ENCODE measurements at places on chromosomes 1 and 21.

- no peak for DNase-seq
These were observed 47.6 kb upstream of the ATF3 start for GRCh38 chr1:212560933-212561460.

GRCh38 chr1:225467193-225468020 is 39.6 kb upstream of the LBR start:
- peak; percentile 61 for DNase-seq

DNA sequence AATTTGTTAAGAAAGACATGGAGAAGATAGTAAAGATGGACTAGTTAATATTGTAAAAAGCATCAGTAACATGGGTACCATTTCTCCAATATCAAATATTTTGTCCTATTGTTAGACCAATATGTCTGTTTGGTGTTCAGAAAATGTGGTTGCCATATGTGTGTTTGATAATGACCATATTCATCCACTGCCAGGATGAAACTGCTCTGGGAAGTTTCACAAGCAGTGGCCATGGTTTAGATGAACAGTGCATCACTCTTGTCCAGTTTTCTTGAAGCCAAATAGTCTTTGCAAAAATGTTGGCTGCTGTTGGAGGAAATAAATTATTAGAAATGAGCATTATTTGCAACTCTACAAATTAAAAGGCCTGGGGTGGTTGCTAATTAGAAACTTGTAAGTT is 333.8 kb downstream of the NUF2 start:
- no peak for DNase-seq

DNA sequence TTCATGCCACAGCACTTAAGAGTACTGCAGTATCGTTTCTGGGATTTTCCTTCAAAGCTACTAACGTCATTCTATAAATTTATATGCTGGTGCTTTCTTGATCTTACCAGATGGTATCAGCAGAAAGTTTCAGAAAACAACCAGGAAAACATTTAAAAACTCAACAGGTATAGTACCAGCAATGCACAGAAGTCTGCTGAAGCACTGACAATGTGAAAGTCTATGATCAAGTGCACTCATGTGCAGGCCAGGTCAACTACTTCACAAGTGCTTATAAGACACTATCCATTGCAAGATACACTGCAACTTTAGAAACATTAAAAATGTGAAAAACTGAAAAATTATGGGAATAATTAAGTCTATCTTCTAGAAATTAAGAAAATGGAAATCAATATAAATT is 34.7 kb downstream of the LYST start:
- DNase-seq = no peak

GRCh38 chr1:3831689-3832088 is 25.3 kb downstream of the CEP104 start:
- DNase-seq = no peak

GRCh38 chr1:164605254-164606091 is 46.5 kb downstream of the PBX1 start:
- DNase-seq = no peak

- DNase-seq = no peak
These were observed 19.5 kb downstream of the LUZP1 start for GRCh38 chr1:23149114-23149513.

- DNase-seq = no peak
These were observed 5.2 kb downstream of the RCSD1 start for GRCh38 chr1:167635156-167635648.

DNA sequence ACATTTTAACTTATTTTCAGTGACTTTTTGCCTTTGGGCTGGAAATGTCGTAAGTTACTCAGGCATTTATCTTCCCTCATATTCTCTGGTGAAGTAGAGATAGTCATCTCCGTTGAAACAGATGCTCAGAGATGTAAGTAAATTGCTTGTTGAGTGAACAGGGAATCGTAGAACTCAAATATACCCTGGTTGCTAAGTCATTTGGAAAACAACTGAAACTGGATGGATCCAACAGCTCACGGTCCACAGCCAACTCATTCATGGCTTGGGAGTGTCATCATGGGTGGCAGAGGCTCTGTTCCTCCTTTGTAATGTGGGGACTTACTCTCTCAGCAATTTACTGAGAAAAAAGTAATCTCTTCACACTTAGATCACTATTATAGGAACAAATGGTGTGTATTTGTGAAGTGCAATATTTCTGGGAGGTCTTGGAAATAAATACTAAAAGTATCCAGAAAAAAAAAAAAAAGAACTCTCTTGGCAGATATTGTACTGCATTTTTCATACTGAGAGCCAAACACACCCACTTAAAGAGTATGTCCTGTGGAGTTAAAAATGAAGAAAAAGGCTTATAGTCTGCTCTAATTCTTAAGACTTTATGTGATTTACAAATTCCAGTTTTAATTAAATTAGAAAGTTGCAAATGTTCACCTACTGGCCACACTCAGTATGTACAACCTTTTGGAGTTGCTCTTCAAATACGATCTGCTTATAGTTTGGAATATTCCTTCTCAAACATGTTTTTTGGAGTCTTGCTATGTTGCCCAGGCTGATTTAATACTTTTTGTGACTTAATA is 107.4 kb downstream of the LEPR start:
- DNase-seq = no peak

DNA sequence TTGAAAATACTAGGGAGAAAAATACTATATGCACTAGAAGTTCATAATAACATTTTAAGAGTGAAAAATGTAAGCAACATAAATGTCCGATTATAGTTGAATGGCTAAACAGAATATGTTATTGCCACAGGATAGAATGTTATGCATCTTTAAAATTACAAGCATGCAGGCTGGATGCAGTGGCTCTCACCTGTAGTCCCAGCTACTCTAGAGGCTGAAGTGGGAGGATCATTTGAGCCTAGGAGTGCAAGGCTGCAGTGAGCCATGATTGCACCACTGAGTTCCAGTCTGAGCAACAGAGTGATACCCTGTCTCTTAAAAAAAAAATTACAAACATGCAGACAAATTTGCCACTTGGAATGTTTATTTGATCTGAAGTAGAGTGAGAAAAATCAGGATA is 3.0 kb upstream of the BATF3 start:
- DNase-seq = no peak

- DNase-seq = no peak
These were observed 9.2 kb upstream of the TNNI1 start for GRCh38 chr1:201430776-201431175.

DNA sequence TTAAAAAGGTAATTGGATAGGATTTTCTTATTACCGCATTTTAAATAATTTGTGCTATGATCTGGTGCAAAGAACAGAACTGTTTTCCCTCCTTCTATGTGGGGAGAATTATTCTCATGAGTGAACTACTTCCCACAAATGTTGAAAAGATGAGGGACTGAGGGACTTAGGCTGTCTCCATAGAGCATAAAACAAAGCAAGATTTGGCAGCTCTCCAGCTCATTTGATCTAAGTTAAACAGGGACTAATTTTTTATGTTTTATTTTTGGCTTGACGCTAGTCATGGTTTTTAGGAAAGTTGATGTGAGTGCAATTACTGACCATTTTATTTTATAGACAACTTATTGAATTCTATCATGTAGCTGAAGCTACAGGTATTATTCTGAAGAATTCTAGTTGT is 362.3 kb downstream of the HLX start:
- DNase-seq = no peak

DNA sequence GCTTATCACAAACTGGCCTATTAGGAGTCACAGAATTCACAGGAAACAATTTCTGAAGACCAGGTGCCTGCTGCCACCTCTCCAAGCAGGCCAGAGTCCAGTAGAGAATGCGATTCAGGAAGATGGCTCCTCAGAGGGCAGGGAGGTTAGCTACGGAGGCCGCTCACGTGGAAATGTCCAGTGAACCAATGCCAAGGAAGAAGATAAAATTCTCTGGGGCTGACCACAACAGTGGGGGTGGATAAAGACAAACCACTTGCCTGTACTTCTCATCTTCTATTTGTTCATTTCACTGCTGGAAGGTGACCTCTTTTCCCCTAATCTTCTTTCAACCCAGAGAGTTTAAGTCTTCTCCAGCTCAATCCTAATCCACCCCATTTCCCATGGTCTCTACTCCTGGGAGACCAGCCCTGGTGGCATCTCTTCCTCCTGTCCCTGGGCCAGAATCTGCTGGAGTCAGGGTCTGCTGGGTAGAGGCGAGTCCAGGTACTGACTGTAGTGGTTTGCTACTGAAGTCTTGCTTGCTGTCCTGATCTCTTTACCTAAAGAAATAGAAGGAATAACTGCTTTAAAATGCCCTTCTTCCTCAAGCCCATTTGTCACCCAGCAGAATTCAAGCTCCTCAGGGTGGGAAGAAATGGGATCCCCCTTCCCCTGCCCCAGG is 3.2 kb downstream of the PSRC1 start:
- no peak for DNase-seq

GRCh38 chr21:38088916-38089762 is 167.7 kb upstream of the KCNJ15 start:
- DNase-seq = no peak

- DNase-seq = no peak
These were observed 14.9 kb downstream of the COLGALT2 start for GRCh38 chr1:184022668-184023067.

- DNase-seq = no peak
These were observed 168.6 kb downstream of the HIVEP3 start for GRCh38 chr1:41749991-41750745.

- no peak for DNase-seq
These were observed 199.9 kb upstream of the ZC3H12A start for GRCh38 chr1:37274486-37274885.

DNA sequence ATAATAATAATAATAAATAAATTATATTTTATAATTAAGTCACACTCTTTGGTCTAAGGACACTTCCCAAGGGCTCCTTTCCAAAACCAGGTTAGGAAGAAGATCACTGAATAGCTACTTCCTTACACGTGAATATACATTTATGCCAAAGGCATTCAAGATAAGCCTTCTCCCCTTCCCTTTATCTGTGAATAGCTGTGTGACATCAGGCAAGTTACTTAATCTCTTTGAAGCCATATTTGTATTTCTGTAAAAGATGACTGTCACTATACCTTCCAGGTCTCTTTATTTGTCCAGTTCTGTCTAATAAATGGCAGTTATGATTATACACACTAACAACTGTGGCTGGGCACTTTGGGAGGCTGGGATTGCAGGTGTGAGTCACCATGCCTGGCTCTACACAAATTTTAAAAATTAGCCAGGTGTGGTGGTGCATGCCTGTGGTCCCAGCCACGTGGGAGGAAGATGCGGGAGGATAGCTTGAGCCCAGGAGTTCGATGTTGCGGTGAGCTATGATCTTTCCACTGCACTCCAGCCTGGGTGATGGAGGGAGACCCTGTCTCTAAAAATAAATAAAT is 5.5 kb upstream of the RNF11 start:
- no peak for DNase-seq

DNA sequence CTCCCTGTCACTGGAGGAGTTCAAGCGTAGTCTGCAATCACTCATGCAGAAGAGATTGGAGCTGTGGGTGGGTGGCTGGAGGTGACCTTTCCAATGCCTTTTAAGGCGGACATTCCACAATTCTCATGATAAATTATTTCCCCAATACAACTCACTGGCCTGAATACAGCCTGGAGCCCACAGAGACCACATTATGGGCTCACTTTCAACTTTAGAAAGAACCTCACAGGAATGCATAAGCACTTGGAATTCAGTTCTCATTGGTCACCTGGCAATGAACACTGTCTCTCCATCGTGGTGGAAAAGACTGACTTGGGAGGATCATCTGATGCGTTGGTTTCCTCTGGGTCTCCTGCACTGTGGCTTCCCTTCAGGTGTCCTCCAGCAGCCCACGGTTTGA is 151.8 kb upstream of the KCND3 start:
- no peak for DNase-seq

GRCh38 chr1:119341372-119341947 is 27.1 kb upstream of the HAO2 start:
- no peak for DNase-seq

DNA sequence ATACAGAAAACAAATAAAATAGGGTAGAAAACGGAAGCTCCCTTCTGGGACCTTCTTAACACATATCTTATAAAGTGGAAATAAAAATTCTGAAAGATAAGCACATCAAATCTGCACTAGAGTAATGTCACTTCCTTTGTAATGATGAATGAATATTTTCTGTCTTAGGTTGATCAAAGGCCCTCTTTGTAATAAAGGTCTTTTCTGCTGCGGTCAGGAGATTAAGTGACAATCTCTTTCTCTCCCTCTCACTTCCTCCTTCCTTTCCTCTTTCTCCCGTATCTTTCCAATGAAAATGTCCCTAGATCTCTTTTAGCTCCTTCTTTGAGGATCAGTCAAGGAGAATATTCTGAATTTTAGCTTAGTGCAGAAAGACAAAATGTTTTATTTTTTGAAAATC is 33.8 kb downstream of the TMCO1 start:
- DNase-seq = no peak

GRCh38 chr21:45042664-45043161 is 31.7 kb upstream of the ADARB1 start:
- DNase-seq = no peak

Data from stimulated activated CD8-positive, alpha-beta memory T cell treated with anti-CD3 and anti-CD28 coated beads, Interleukin-4, amount 100 ng/mL, for 4 hours (primary cell).